H7 (cell line): ENCODE measurements at places on chromosomes 6 and 20. TPM values are rescaled to one million over a fixed set of nuclear protein-coding genes. Genes with fewer than 3 reads are reported as not detected.

GRCh38 chr6:163182696-163183095 is 231.8 kb upstream of the QKI start:
- no peak for DNase-seq

- DNase-seq, result peak; percentile 55
Observed at GRCh38 chr20:45822857-45823256, 4.3 kb downstream of the TNNC2 start.

GRCh38 chr20:23358923-23359593 is 2.9 kb upstream of the GZF1 start:
- no peak for DNase-seq

GRCh38 chr6:151025076-151025475 is 159.6 kb downstream of the MTHFD1L start:
- DNase-seq, result no peak

THBS2 gene
- 12.7 and 13.3 TPM in 2 replicates for total RNA-seq

GRCh38 chr6:51619042-51619799 is 468.2 kb downstream of the PKHD1 start:
- no peak for DNase-seq

GRCh38 chr6:1986454-1987243 is 258.8 kb downstream of the GMDS start:
- DNase-seq, result no peak

CAPN11 gene
- total RNA-seq, result 1.0 and 2.0 TPM in 2 replicates

PTCRA gene
- total RNA-seq, result not detected in 2 replicates

TGM3 gene
- total RNA-seq, result 0.90 TPM in 1 of 2 replicates, not detected in the other

GRCh38 chr6:81755551-81755950 is 3.1 kb upstream of the TENT5A start:
- DNase-seq, result no peak

MOG gene
- 1.4 and 2.0 TPM in 2 replicates for total RNA-seq

- no peak for DNase-seq
Observed at GRCh38 chr20:59173938-59174491, 10.4 kb downstream of the ZNF831 start.

DNA sequence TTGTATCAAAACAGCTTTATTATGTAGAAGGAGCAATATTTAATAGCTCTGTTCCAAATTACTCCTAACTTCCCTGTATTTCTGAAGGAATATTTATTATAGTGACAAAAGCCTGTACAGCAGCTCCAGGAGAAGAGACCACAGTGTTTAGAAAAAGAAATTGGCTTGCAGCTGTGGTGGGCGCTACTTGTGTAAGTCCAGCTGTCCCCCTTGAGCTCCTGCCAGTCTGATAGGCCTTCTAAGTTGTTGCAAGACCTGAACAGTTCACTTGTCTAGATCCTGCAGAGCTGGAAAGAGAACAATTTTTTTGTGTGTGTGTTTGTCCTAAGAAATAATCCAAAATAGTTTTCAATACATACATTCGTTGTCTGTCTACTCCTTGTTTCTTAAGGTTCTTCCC is 86.6 kb downstream of the JARID2 start:
- DNase-seq, result no peak

LTV1 gene
- 18.8 and 25.3 TPM in 2 replicates for total RNA-seq

DNA sequence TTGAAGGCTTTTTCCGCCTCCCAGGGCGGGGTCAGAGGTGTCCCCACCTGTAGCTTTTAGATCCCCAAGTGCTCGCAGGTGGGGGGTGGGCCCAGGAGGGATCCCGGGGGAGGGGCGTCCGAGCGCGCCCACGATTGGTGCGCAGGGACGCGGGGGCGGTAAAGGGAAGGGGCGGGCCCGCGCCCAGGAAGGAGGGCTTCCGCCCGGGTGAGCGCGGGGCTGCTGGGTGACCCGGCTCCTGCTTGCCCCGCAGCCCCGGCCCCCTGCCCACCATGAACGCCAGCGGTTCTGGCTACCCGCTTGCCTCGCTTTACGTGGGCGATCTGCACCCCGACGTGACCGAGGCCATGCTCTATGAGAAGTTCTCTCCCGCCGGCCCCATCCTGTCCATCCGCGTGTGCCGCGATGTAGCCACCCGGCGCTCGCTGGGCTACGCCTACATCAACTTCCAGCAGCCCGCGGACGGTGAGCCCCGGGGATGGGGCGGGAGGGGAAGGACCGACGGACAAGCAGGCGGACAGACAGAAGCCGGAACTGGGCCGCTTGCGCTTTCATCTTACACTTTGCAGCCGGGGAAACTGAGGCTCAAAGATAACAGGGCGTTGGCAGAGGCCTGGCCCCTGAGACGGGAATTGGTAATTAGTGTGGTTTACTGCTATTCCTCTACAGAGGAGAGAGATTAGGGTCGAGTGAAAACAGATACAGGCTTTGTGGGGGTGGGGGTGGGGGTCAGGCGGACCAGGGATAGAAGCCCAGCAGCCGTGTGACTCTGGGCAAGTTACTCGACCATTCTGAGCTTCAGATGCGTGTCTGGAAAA is at the start of gene PABPC1L:
TSS of gene PABPC1L (plus strand) at position 189 of the 818 bp plus-strand sequence. CDS start at position 273, 84 bp downstream.
- peak; percentile 98 for DNase-seq

- no peak for DNase-seq
Observed at GRCh38 chr20:47024461-47024937, 129.9 kb downstream of the EYA2 start.

PDE10A gene
- total RNA-seq, result 1.1 and 1.6 TPM in 2 replicates

TFAP2A gene
- total RNA-seq, result not detected in 2 replicates

TDRD6 gene
- total RNA-seq, result not detected in 2 replicates

- no peak for DNase-seq
Observed at GRCh38 chr6:45959534-45960145, 56.0 kb downstream of the CLIC5 start.

GRCh38 chr20:8335495-8336195 is 203.6 kb downstream of the PLCB1 start:
- DNase-seq, result no peak

GRCh38 chr20:49868964-49869363 is 46.4 kb downstream of the SPATA2 start:
- no peak for DNase-seq

- no peak for DNase-seq
Observed at GRCh38 chr20:54214566-54214965, 6.7 kb downstream of the PFDN4 start.

- DNase-seq, result no peak
Observed at GRCh38 chr6:22087960-22088706, 208.7 kb downstream of the PRL start.

ZBP1 gene
- total RNA-seq, result not detected in 2 replicates

- DNase-seq, result peak; percentile 22
Observed at GRCh38 chr6:16872543-16873235, 111.4 kb upstream of the ATXN1 start.

DNA sequence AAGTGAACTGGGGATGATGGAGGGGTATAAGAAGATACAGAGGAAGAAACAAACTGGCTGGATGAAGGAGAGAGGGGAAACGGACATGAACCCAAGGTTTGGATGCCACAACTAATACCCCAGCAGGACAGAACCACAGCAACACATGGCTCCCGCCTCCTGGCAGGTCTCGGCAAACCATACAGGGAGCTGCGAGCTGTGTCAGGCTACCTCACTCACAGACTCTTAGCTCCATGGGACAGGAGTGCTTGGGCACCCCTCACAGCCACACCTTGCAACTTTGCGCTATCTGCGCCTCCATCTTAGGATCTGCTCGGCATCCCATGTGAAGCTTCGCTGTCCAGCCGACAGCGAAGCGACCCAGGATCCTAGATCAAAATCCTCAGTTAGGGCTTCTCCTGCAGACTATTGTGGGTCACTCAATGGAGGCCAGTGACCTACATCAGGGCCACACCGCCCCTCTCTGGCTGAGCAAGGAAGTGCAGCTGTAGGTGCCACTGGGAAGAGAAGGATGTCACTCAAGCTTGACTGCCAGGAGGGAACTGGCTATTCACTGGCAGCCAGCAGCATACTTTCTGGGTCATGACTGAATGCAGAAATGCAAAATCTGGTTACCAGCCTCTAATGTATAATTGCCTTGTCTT is 174.4 kb upstream of the RIN2 start:
- peak; percentile 88 for DNase-seq

HDDC2 gene
- total RNA-seq, result 109 and 118 TPM in 2 replicates

DNA sequence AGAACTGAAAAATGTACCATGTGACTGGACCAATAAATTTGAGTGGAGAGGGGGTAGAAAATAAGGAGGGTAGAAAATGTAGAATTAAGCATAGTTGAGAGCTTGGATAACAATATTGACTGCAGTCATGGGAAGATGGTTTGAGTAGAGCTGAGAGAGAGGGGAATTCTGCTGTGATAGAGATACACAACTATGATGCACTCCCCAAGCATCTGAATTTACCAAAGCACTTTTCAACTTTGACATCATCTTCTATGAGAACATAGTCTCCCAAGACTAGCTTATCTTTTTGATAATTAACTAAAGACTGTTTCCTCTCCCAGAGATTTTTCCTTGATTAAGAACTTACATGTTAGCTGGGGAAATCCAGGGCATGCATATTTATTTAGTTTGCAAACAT is 103.1 kb downstream of the TNFRSF21 start:
- DNase-seq, result no peak

GRCh38 chr20:35742741-35743523 is 872 bp upstream of the RBM39 start:
- DNase-seq, result no peak

DNA sequence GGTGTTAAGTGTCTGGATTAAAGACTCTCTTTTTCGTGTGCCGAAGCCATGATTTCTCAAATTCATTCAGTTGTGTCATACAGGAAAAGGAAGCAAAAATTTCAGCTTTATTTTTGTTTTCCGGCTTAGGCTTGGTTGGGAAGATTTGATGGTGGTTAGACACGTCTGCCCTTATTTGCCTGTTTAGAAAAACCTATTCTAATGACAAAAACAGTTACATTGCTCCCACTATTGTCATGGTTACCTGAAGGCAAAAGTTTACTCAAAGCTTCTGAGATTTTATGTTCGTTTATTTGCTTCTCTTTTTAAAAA is 982 bp downstream of the DNAJC5 start:
- no peak for DNase-seq

DNA sequence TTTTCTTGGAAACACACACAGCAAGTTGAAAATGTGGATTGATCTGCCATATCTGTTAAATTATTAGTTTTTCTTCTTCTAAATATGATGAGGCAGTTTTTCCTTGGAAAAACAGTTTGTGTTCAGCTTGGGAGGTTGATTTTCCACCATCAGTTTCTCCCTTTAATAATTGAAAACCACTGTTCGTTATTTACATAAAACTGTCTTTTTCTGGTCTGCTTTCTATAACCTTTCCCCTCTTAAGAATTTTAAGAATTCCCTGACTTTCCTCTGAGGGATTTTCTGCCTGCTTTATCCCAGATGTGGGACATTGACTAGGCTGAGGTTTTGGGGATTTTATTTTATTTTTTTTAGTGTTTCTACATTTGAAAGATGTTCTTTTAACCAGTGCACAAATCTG is 27.2 kb downstream of the DSE start:
- no peak for DNase-seq

DNA sequence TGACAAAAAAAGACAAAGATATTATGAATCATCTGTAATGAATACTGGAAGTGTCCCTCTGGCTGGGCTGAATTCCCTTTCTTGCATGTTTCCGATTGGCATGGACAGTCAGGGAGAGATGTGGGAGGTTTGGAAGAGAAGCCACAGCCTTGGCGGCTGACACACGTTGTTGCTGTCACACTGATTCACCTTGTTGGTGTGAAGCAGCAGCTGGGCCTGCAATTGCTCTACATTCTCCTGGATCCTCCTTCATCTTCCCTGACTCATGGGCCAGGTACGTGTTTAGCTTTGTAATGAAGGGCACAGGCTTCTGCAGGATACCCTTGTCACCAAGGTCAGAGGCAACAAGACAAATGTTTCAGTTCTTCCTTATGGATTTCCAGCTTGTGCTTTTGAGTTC is 13.4 kb upstream of the SMIM8 start:
- no peak for DNase-seq

DNA sequence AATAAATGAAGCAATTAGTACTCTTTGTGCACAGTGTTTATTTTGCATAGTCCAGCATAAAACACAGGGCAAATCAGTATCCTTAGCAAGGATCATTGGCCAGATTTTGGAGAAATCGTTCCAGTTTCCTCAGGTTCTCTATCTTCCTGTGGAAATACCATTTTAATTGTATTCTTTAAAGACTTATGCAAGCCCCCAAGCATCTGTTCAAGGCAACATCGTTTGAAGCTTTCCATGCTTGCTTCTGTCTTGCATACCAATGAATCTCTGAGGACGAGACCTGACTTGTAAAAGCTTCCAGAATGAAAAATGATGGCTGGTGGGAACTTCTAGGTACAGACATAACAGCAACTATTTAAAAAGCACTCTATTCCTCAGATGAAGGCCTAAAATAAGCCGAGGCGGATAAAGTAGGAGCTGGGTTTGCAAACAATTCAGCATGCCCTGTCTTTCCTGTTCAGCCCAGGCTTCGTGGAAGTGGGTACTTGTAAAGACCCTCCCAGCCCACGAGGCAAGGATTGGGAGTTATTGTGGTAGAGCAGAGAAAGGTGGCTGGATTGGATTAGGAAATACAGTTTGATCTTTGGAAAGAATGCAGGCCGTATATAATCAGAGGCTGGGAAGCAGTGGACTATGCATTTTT is 21.6 kb downstream of the NRSN1 start:
- no peak for DNase-seq
